Stromal cell of bone marrow (primary cell): ENCODE measurements at places on chromosomes 16 and 17.

- no peak for DNase-seq
These were observed 237.3 kb upstream of the WSCD1 start for GRCh38 chr17:5832886-5833285.

DNA sequence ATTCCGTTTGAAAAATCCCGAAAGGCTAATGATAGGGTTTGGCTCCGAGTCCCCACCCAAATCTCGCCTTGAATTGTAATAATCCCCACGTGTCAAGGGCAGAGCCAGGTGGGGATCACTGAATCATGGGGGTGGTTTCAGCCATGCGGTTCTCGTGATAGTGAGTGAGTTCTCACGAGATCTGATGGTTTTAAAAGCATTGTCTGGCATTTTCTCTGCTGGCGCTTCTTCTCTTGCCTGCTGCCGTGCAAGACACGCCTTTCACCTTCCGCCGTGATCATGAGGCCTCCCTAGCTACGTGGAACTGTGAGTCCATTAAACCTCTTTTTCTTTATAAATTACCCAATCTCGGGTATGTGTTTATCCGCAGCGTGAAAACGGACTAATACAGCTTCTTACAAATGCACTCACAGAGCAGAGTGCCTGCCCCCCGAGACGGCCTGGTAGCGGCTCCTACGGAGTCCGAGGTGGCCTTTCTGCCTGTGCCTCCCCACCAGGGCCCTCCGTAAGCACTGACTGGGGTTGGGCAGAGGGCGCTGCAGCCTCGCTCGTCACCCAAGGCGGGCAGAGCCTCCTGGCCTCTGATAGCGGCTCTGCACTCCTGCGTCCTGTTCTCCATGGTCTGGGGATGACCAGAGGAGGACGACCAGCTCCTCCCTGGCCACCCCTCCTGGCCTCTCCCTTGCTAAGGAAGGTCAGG is 131.7 kb downstream of the FOXL1 start:
- no peak for DNase-seq

DNA sequence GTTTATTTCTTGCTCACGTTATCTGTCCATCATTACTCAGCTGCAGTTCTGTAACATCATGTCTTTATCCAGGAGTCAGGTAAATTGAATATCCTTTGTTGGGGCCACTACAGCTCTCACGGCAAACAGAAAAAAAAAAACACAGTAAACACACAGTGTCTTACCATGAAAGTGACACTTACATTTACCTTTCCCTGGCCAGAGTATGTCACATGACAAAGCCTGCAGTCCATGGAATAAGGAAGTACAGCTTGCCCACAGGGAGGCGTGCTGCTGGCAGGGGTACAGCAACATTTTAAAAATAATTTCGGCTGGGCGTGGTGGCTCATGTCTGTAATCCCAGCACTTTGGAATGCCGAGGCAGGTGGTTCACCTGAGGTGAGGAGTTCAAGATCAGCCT is 85.7 kb upstream of the HS3ST4 start:
- no peak for DNase-seq

DNA sequence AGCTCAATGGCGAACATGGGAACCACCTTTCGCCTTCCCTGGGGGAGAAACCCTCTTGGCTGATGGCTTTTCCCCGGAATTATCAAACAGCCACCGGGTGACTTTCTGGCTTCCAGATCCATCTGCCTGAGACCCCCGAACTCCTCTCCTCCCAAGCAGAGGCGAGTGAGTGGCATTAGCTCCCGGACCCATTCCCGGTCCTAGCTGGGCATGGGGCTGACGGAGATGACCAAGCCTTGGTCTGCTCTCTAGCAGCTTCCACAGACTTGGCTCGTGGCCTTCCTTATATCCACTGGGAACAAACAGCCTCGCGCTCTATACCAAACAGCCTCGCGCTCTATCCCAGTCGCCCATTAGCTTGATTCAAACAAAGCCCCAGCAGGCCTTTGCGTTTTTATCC is 62.4 kb downstream of the CCDC182 start:
- DNase-seq: no peak

- no peak for DNase-seq
These were observed 7.0 kb upstream of the KATNB1 start for GRCh38 chr16:57728336-57729181.

DNA sequence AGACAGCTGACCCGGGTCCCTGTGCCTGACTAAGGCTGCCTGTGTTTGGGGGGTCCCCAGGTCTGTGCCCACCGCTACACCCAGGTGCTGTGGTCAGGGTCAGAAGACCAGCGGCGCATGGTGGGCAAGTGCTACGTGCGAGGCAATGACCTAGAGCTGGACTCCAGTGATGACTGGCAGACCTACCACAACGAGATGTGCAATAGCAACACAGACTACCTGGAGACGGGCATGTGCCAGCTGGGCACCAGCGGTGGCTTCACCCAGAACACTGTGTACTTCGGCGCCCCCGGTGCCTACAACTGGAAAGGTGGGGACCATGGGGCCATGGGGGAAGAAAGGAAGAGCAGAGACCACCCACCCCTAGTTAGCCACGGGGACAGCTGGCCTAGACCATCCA is 12.1 kb downstream of the ITGA3 start:
- DNase-seq: no peak
